A549 treated with GW870086 at 1 μM for 4 hours (cell line): ENCODE measurements at places on chromosomes 3 and 15. TPM values are rescaled to one million over a fixed set of nuclear protein-coding genes. Genes with fewer than 3 reads are reported as not detected.

The NRG4 gene
- total RNA-seq, result 0.29 to 1.1 TPM (median 0.54 TPM) in 5 replicates

The AHSG gene
- total RNA-seq, result 0.16 TPM in 1 of 5 replicates, not detected in the others

The FILIP1L gene
- total RNA-seq, result 0.08 to 0.87 TPM (median 0.17 TPM) in 5 replicates

The TM4SF18 gene
- total RNA-seq, result 31.8 to 38.1 TPM (median 35.7 TPM) in 5 replicates

The SEMA5B gene
- total RNA-seq, result 0.09 to 0.39 TPM (median 0.26 TPM) in 5 replicates

The CADM2 gene
- total RNA-seq, result 0.10 to 0.38 TPM (median 0.29 TPM) in 3 of 5 replicates, not detected in the others
